CD4-positive, alpha-beta T cell (primary cell): ENCODE measurements at places on chromosomes 1 and 21.

GRCh38 chr1:75203415-75204277 is 69.5 kb downstream of the LHX8 start:
- no peak for DNase-seq

DNA sequence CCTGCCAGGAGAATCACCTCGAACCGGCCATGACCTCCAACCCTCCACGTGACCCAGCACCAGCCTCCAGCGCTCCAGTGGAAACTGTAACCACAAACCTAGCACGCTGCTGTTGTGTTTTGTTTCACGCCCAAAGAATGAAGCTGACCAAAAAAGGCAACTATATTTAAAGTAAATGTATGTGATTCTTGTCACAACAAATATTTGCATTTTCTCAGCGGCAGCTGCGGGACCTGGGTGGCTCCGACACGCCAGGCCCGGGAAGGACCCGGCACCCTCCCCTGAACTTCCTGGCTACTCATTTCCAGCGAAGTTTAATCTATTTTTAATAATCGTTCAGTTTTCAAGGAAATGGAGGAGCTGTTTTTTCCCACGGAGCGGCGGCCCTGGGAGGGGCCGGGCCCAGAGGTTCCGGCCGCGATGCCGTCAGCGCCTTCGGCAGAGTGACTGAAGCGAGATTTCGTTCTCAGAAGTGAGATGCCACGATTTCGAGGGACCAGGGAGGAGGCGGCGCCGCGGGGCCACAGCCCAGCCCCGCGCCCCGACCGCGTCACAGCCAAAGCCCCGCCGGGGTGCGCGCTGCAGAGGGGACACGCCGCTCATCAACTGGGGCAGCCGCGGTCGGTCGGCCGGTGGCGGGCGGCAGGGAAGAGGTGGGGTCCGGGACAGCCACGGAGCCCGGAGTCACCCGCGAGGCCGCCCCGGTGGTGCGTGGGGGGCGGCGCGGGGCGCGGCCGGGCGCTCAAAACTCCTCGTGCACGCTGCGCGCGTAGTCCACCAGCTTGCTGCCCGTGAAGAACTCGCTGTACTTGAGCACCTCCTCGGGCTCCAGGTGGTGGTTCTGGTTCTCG is 3.0 kb upstream of the TNFRSF4 start:
- DNase-seq, result peak; percentile 85

- DNase-seq, result no peak
Measured at GRCh38 chr1:101410048-101410878, 173.4 kb downstream of the S1PR1 start.

GRCh38 chr1:170321113-170321512 is 175.4 kb downstream of the NTMT2 start:
- no peak for DNase-seq

DNA sequence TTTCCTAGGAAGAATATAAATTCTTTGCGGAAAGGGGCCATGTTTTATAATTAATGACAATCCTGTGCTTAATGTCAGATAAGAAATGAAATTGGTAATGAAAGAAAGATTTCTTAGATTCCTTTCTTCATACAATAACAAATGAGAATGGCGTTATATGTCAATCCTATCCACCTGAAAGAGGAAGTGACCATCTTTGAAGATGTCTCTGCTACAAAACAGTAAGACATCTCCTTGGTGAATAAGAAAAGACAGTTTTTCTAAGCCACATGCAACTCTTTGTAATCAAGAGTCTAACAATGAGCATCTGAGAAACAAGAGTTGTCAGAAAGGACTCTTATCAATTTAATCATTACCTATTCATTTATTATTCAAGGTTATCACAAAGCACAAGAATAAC is 286.0 kb downstream of the VAV3 start:
- DNase-seq, result no peak

DNA sequence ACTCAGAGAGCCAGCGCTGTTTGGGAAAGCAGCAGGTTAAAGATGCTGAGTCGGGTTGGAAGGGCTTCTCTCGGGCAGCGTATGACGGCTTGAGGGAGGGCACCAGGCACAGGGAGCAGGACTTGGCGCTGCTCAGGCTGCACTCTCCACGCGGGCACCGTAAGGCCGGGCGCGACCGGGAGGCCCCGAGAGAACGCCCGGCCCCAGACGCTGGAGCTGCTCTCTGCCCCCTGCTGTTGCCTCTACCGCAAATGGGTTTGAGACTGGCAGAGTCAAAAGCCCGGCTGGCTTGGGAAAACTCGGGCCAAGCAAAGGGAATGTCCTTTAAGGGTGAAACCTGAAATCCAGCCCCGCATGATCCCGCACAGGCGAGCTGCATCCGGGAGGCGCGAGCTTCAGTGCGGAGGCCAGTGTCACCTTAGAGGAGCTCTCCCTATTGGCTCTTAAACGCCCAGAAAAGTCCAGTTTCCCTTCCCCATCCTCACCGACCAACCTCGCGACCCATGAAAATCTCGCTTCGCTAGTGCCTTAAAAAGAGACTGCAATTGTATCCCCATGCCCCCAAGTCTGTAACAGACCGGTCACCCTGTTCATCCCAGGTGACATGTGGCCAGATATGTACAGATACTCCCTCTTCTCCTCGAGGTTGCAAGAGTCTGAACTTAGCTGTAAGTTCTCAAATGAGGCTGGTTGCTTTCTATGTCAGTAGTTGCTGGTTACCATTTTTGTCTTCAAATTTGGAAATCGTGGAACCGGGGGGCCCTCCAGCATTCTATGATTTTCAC is 1.1 kb downstream of the PRRX1 start:
- no peak for DNase-seq

DNA sequence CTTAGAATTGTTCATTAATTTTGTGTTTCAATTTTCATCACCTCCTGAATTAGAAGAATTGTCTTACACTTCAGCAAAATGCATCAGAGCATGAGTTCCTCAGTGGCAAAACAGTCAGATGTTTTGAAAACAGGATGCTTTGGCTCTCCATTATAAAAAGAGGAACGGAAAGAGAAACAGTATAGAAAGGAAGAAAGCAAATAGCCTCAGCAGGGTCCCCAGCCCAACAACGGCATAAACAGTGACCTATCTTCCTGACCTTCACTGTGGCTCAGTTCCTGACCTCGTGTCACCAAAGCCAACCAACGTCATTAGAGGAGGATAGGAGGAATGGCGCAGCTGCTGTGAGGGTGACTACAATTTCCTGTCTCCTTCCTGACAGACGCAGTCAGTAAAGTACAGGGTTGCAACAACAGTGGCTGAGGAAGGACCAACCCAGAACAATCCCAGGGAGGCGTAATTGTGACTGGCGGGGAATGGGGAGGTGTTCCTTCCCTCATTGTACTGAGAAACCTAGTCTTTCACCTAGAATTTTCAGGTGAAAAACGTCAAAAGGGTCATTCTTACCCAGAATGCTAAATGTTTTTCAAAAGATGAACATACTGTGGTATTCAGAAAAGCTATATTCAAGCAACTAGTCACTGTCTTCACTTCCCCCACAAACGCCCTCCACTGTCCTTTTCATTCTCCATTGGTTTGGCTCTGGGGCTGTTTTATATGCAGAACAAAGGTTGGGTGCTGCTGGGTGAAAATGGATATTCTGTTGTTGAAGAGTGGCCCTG is 197.9 kb upstream of the SGIP1 start:
- peak; percentile 89 for DNase-seq

DNA sequence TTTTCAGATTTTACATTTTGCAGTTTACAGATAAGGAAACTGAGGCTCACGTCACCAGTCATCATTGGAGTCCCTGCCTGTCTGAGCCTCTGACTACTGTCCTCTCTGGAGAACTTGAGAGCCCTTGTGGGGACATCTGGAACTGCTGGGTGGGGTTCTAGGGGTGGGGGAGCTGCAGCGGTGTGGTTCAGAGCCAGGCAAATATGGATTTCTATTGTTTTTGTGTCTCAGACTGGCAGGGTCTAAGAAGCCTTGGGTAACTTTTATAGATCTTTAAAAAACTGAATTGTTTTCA is 46.9 kb downstream of the IER5 start:
- no peak for DNase-seq

GRCh38 chr1:47835409-47835808 is 161.8 kb downstream of the TRABD2B start:
- DNase-seq, result no peak

- DNase-seq, result no peak
Measured at GRCh38 chr1:220487297-220487820, 40.6 kb upstream of the MARK1 start.

- DNase-seq, result no peak
Measured at GRCh38 chr1:89894210-89895201, 73.7 kb downstream of the LRRC8D start.

DNA sequence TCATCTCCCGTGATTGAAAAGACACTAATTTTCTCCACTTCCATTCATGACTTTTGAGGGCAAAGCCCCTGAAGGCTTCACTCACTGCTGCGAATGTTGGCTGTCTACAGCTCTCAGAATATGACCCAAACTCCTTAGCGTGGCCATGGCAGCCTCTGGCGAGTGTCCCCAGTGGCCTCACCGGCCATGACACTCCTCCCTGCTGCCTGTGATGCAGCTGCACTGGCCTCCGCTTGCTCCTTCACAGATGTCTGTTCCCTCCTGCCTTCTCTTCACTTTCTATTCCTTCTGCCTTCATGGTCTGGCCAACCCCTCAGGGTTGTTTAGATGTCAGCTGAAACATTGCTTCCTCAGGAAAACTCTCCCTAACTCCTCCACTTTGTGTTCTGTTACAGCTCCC is 30.8 kb upstream of the PTPRF start:
- DNase-seq, result no peak

DNA sequence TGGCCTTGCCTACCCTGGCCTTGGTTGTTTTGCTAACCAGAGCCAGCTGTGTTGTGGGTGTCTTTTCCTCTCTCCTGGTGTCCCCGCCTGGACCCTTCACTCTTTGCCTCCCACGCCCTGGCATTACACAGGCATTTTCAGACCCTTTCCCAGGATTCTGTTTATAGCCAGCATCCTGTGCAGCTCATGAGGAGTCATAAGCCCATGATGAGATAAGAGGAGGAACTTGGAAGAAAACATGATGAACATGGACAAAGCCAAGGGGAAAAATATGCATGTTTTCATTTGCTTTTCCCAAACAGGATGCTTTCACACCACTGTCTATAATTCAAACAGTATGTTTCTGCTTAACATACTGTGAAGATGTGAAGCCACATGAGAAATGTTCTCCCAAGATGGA is 18.7 kb upstream of the WARS2 start:
- DNase-seq, result no peak

GRCh38 chr1:204894031-204894430 is 23.4 kb downstream of the NFASC start:
- no peak for DNase-seq

- DNase-seq, result peak; percentile 19
Measured at GRCh38 chr1:203172184-203173010, 3.2 kb downstream of the MYBPH start.

DNA sequence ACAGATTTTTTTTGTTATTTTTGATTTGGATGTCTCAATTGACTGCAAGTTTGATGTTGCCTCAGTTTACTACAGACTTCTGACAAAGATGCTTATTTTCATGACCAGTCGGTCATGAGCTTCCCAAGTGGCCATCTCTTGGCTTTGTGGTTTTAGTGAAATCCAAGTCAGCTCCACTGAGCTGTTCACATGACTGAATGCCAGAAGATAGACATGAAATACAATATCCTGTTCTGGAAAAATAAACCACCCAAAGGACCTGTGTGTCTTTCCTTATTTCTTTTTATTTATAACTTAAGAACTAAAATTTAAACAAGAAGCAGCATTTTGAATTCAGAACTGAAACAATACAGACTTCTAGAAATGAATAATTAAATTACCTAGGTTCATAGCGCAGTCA is 89.3 kb downstream of the HMCN1 start:
- no peak for DNase-seq
